ENCODE measurements at places on chromosomes 2 and 18.

DNA sequence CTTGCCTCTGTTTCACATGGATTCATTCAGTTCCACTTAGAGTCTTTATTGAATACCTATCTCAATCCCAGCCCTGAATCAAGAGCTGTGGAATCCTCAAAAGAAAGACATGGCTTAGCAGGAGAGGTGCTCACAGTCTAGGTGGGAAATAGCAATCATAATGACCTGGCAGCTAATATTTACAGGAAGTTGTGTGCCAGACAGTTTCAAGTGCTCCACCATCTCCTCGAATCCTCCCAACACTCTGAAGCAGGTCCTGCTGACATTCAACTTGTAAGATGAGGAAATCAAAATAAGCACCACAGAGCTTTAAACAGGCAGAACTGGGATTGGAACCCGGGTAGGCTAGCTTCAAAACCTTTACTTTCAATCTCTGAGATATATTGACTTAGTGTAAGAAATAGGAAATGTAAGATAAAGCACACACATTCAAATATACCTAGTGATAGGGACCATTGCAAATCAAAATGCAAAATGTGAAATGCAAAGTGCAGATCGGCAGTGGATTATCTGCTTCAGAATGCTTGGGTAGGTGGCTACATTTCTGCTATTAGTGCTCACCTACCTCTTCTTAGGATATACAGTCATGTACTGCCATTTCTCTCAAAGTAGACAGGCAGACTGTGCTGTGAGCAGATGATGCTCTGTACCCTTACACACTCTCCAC is 182.0 kb downstream of the PRKCE start:
- H3K4me1 ChIP-seq = no peaks in the 10 kb centered on the region
- no peak overlapping the region for H3K4me3 ChIP-seq
- no peaks in the 10 kb centered on the region for H3K36me3 ChIP-seq
- no peak for DNase-seq
- no peaks in the 10 kb centered on the region for H3K27me3 ChIP-seq
- no peak overlapping the region for H3K27ac ChIP-seq

GRCh38 chr2:127672341-127673224 is 2.7 kb downstream of the LIMS2 start:
- H3K36me3 ChIP-seq = peaks cover 4% of the 10 kb centered on the region
- DNase-seq = no peak
- peaks cover 31% of the 10 kb centered on the region for H3K4me1 ChIP-seq
- H3K4me3 ChIP-seq = no peak overlapping the region

- DNase-seq = no peak
- H3K36me3 ChIP-seq = no peaks in the 10 kb centered on the region
- no peak overlapping the region for H3K27ac ChIP-seq
- no peaks in the 10 kb centered on the region for H3K27me3 ChIP-seq
Measured at GRCh38 chr2:173667014-173667413, 298.2 kb downstream of the SP3 start.

DNA sequence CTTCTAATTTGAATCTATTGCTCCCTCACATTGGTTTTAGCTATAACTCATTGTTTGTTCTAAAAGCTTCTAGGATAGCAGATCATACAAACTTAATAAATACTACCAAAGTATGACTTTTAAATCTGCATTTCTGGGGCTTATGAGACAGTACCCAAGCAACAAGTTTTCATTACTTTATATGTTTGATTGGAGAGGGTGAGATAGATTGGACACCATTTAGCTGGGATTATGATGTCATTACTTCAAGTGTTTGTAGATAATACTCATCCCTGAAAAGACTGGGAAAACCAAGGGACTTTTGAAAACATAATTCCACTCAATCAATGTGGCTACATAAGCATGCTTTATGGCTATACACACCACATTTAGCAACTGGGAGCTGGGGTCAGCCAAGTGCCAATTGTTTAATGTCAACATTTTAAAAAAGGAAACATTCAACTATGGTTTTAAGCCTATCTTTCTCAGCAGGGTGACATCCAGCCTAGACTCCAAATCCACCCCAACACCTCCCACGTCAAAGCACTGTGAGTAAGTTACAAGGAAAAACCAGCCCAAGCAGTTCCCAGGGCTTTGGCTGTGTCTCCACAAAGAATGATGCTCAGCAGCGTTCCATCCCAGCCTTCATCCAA is 119.9 kb downstream of the ETAA1 start:
- peaks cover 13% of the 10 kb centered on the region for H3K4me1 ChIP-seq
- H3K4me3 ChIP-seq = no peak overlapping the region
- DNase-seq = no peak
- H3K27me3 ChIP-seq = no peaks in the 10 kb centered on the region
- H3K27ac ChIP-seq = no peak overlapping the region

DNA sequence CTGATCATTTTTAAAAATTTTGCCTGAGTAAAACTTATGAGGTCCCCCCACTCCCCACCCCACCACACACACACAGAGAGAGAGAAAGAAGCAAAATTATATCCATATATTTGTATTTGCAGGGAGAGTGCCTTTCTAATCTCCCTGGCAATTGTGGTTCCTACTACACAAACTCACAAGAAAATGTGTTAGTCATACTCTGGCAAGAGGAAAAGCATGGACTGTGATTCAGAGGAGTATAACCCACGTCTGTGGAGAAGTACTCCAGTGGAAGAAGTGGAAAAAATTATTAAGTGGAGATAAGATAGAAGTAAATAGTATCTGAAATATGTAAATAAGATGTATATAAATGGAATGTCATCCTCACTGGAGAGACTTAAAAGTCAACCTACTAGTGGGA is 114.0 kb downstream of the DSEL start:
- H3K27ac ChIP-seq = no peak overlapping the region
- H3K4me1 ChIP-seq = no peaks in the 10 kb centered on the region
- no peak for DNase-seq
- H3K27me3 ChIP-seq = no peaks in the 10 kb centered on the region
- no peaks in the 10 kb centered on the region for H3K36me3 ChIP-seq

DNA sequence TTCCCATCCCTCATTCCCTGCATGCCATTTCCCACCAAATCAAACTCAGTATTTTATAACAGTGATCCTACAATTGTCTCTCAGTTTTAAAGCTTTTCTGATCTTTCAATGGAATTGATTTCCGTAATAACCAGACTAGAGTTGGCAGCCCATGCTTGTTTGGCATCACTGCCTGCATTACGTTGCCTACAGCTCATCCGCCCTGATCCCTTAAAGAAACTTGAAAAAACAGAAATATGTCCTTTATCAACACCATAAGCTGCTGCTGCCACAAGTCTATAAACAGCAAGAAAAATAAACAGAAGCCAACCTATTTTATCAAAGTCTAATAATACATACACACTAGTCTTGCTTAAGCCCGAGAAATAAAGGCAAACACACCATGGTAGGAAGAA is 331.0 kb downstream of the METTL4 start:
- no peak for DNase-seq
- peak overlapping the region; percentile 68 for H3K27ac ChIP-seq
- H3K36me3 ChIP-seq = no peaks in the 10 kb centered on the region
- peaks cover 22% of the 10 kb centered on the region for H3K4me1 ChIP-seq
- no peak overlapping the region for H3K4me3 ChIP-seq
- H3K27me3 ChIP-seq = no peaks in the 10 kb centered on the region

GRCh38 chr2:204030322-204030721 is 93.8 kb downstream of the ICOS start:
- H3K27me3 ChIP-seq = peaks cover 8% of the 10 kb centered on the region
- no peak for DNase-seq
- no peaks in the 10 kb centered on the region for H3K36me3 ChIP-seq

- DNase-seq = peak; percentile 81
- H3K4me3 ChIP-seq = no peak overlapping the region
- H3K4me1 ChIP-seq = peaks cover 61% of the 10 kb centered on the region
- peaks cover 10% of the 10 kb centered on the region for H3K36me3 ChIP-seq
Measured at GRCh38 chr2:179268277-179268925, 3.8 kb upstream of the SESTD1 start.
